ENCODE measurements at places on chromosomes 1 and 21.

GRCh38 chr1:4121834-4122512, 221.9 kb upstream of the C1orf174 start:
- DNase-seq = no peak

- no peak for DNase-seq
These were observed 41.2 kb upstream of the ADARB1 start for GRCh38 chr21:45032977-45033710.

- DNase-seq = no peak
These were observed 26.1 kb downstream of the MAN1C1 start for GRCh38 chr1:25642574-25643108.

GRCh38 chr21:38936240-38936639, 130.5 kb downstream of the ETS2 start:
- no peak for DNase-seq
